Activated CD4-positive, alpha-beta T cell treated with anti-CD3 and anti-CD28 coated beads, Interleukin-2, amount 50 U/mL, for 48 hours (primary cell): ENCODE measurements at places on chromosomes 16 and 17.

DNA sequence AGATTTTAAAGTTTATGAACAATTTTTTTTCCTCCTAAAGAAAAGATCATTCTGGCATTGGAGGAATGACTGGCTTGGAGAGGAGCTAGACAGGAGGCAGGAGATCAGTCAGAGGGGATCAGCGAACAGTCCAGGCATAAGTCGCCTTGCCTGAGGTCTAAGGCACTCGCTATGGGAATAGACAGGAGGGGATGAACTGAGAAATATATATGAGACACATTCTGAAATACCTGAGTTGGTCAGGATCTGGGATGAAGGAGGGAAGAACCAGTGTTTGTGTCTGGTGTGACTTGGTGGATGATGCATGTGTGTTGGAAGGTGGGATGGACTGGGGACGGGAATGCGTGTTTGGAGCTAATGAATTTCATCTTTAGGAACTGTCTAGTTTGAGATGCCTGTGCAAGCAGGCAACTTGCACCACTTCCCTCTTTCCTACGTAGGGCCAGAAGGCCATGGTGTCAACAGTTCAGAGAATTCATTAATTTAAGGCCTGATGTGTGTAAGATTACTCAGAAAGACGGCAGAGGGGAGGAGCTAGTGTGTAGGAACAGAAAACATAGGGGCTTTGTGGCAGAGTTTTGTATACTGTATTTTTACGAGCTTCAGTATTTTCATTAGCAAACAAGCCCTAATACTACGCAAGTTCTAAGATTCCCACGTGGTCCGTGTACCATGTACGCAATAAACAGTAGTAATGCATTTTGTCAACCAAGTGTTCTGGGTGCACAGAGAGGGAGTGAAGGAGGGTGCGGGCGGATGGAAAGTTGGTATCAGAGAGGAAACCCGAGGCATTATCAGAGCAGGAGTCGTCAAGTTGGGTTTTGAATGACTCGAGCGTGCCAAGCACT, 825 bp downstream of the HEATR6 start:
- DNase-seq: peak; percentile 66

DNA sequence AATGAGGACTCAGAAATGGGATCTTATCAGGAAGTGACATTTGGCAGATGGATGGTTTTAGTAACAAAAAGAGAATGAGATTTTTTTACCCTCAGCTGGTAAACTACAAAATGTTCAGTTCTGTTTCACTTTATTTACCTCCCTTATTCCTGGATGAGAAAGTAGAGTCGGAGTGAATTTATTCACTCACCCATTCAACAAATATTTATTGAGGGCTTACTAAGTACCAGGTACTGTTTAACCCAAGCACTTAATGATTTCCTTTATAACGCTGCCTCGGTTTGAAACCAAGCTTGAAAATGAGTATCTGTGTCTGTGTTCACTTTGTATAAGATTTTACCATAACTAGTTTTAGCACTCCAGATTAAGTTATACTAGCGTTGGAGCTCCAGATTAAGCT, 38.1 kb downstream of the CDRT15 start:
- DNase-seq: no peak

GRCh38 chr16:8505327-8505991, 84.9 kb downstream of the TMEM114 start:
- DNase-seq: no peak

DNA sequence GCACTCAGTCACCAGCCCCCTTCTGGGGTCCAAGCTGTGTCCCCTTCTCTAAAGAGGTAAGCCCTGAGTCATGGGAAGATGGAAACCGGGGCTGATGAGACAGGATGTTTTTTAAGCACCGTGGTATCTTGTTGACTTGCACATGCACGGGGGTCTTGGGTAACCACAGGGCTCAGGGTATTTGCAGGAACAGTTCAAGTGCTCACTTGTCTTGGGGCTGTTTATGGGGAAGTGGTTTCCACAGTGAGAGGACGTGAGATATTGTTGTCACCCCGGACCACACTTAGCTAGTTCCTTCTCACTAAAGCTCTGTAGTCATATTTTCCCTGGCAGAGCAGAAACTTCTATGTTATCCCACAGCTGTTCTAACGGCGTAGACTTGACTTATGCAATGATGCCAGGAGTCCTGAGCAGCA, 7.7 kb downstream of the CCL3L1 start:
- no peak for DNase-seq

- no peak for DNase-seq
Measured at GRCh38 chr17:75476752-75477489, 20.5 kb downstream of the TMEM94 start.

DNA sequence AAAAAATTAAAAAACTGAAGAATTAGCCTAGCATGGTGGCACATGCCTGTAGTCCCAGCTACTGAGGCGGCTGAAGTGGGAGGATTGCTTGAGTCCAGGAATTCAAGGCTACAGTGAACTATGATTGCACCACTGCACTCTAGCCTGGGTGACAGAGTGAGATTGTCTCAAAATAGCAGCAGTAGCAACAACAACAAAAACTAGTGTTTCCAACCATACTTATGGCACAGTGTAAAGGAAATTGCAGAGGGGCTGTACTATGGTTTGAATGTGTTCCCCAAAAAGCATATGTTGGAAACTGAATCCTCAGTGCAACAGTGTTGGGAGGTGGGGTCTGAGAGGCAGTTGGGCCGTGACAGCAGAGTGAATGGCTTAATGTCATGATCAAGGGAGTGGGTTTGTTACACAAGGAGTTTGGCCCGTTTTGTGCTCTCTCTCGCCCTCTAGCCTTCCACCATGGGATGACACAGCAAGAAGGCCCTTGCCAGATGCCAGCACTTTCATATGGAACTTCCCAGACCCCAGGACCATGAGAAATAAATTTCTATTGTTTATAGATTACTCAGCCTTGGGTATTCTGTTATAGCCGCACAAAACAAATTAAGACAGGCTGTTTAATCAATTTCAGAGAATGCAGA, 70.0 kb downstream of the PGS1 start:
- no peak for DNase-seq

- no peak for DNase-seq
Measured at GRCh38 chr16:77674888-77675287, 47.4 kb upstream of the NUDT7 start.

DNA sequence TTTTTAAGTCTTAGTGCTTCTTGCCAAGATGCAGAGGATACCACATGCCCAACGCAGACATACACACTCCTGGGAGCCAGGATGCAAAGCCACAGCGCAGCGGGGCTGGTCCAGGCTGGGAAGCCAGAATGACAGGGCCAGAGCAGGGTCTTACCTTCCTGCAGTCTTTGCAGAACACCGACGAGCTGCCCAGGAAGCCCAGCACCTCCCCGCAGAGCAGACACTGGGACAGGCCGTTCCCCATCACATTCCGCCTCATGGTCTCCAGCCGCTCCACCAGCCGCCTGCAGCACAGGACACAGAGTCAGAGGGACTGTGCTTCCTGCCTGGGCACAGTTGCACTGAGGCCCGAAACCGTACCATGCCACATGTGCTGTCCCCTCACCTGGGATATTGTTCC, 33.3 kb downstream of the RPH3AL start:
- no peak for DNase-seq

DNA sequence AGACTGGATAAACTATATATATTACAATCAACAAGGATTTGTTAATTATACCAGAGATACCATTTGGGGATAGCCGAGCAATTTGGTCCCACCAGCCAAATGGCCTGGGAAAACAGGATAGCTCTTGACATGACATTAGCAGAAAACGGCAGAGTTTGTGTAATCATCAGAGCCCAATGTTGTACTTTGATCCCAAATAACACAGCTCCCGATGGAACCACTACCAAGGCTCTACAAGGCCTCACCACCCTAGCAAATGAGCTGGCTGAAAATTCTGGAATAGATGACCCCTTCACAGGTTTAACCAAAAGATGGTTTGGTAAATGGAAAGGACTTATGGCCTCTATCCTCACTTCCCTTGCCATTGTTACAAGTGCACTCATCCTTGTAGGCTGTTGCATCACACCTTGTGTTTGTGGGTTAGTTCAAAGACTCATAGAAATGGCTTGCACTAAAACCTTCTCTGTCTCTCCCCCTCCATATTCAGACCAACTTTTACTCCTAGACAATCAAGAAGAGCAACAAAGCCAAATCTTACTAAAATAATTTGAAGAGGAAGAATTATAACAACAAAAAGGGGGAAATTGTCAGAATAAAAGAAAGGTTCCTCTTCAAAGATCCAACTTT, 9.5 kb downstream of the TXNL4B start:
- no peak for DNase-seq

DNA sequence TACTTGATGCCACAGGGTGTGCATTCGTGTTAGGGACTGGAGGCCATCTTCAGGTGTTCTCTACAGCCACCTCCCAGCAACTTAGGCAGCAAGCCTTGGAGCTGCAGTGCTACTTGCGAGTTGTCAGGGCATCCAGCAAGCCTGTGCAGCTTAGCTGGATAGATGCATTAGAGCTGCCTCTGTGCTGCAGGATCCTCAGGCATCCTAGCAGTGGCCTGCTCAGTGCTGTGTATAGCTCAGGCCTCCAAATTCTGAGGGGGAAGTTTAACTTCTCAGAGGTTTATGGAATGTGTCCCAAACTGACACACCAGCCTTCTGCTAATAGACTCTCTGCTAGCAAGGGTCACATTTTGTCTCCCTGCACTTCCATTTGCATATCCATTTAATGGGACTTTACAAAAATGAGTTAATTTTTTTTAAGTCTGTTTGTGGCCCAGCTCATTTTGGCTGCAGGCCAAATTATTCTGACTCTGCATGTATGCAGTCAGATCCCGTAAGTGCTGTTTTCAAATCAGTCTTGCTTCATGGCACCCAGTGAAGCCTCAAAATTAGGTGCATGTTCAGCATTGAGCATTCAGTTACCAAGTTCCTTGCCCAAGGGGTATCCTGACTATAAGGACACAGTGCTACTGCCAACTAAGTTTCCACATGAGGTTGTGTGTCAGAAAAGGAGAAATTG, 6.8 kb downstream of the GABARAPL2 start:
- DNase-seq: no peak

DNA sequence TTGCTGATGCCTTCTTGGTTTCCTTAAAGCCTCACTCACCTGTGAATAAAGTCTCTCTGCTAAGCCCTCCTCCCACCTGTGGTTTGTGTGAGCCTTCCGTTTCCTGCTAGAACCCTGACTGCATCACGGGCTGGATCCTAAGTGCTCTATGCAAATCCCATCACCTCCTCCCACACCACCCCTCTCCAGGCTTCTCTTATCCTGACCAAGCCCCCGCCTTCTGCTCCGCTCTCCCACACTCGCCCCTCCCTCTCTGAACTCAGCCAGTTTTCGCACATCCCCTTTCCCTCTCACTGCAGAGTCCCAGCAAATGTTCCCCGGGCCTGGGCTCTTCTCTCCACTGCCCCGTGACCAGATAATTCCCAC, 51.8 kb downstream of the PIMREG start:
- peak; percentile 8 for DNase-seq

- DNase-seq: no peak
Measured at GRCh38 chr17:60355663-60356594, 36.0 kb downstream of the USP32 start.

GRCh38 chr17:74723891-74724290, 11.2 kb upstream of the CD300LF start:
- no peak for DNase-seq

- no peak for DNase-seq
Measured at GRCh38 chr17:56832446-56832845, 1.3 kb downstream of the C17orf67 start.

DNA sequence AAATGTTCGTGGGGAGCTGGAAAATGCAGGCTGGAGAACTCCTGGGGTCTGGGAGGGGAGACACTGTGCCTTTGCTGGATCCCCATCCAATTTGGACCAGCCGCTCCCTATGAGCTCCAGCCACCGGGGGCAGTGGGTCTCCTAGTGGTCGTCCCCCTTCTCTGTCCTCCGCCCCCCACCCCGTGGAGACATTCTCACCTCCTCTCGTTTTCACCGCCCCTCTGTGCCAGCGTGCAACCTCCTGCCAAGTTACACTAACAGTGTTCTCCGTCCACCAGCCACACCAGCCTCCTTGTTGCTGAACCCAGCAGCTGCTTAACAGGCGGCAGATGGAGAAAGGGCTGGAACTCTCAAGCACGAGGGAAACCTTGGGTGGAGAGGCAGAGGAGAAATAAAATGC, 67.4 kb upstream of the SOX9 start:
- DNase-seq: no peak

DNA sequence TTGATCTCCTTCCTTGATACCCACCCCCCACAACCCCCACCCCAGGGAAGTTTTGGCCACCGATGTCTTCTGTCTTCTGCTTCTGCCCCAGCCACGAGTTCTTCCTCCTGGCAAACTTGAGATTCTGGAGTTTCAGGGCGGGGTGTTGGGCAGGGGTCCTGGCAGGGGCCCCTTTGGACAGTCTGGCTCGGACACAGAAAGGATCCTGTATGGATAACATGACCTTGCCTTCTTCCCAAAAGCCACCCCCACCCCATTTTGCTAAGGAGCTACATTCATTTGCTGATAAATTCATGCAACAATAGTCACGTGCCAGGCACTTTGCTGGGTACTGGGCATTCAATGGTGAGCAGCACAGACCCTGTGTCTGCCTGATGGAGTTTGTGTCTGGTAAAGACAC, 5.9 kb upstream of the COL1A1 start:
- DNase-seq: no peak

GRCh38 chr16:30064729-30065101, 845 bp upstream of the ALDOA start:
- DNase-seq: no peak

- DNase-seq: no peak
Measured at GRCh38 chr17:67585077-67585602, 132.6 kb upstream of the NOL11 start.

- peak; percentile 85 for DNase-seq
Measured at GRCh38 chr16:67993207-67994039, 5.9 kb downstream of the DPEP2 start.

- no peak for DNase-seq
Measured at GRCh38 chr17:28319598-28319935, 567 bp downstream of the TMEM97 start.

DNA sequence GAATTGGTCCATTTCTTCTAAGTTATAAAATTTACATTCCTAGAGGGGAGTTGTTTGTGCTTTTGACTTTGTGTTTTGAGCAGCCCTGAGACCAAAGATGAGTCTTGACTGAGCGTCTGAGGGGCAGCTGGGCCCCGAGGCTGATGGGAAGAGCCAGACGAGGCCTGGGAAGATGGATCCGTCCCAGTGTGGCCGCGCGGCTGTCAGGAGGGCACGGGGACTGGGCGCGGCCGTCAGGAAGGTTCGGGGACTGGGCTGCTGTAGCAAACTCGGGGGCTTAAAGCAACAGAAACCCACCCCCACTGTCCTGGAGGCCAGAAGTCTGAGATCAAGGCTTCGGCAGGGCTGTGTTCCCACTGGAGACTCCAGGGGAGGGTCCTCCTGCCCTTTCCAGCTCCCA, 38.2 kb upstream of the GNG13 start:
- DNase-seq: no peak
